ENCODE measurements at places on chromosomes 1 and 21.

- no peak for DNase-seq
Measured at GRCh38 chr1:208230668-208231529, 13.3 kb downstream of the PLXNA2 start.

DNA sequence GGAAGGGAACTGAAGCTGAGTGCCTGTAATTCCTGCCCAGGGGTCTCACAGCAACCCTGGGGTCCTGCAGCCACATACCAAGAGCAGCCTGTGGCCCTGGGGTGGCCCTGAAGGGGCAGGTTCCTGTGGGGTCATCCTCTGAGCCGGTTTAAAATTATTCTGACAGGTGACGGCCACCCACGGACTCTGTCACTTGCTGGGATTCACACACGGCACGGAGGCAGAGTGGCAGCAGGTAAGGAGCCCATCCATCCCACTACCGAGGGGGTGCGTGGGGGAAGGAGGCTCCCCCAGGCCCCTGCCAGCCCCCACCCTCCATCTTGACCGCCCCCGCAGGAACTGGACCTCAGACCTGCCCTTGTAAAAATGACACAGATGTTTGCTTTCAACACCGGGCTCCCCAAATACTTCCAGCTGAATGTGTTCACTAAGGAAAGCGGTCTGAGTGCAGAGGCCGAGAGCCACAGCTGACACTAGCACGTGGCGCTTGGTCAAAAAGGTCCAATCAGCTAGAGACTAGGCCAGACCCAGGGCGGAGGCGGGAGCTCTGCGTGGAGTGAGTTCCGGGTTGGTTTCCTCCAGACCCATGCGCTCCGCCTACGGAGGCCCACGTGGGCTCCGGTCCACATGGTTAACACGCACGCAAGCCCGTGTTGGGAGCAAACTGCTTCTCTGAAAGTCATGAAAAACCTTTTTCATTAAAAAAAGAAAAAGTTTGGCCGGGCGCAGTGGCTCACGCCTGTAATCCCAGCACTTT, 10.0 kb downstream of the YBEY start:
- peak; percentile 92 for DNase-seq

GRCh38 chr21:45303091-45303615, 15.5 kb upstream of the POFUT2 start:
- DNase-seq: peak; percentile 36

GRCh38 chr1:178969226-178969987, 56.3 kb upstream of the FAM20B start:
- DNase-seq: no peak

DNA sequence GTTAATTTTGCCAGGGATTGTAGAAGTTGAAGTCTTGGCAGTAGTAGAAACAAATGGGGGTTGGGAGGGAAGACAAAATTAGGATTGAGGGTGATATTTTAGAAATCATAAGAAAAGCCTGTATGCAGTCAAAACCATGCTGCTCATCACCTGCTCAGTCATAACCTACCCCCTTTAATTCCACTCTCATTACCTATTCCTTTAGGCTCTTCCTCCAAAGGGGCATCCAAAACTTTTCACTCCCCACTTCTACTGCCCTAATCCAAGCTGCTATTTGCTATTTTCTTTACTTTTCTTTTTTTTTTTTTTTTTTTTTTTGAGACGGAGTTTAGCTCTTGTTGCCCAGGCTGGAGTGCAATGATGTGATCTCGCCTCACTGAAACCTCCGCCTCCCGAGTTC, 11.5 kb downstream of the H3-3A start:
- no peak for DNase-seq

DNA sequence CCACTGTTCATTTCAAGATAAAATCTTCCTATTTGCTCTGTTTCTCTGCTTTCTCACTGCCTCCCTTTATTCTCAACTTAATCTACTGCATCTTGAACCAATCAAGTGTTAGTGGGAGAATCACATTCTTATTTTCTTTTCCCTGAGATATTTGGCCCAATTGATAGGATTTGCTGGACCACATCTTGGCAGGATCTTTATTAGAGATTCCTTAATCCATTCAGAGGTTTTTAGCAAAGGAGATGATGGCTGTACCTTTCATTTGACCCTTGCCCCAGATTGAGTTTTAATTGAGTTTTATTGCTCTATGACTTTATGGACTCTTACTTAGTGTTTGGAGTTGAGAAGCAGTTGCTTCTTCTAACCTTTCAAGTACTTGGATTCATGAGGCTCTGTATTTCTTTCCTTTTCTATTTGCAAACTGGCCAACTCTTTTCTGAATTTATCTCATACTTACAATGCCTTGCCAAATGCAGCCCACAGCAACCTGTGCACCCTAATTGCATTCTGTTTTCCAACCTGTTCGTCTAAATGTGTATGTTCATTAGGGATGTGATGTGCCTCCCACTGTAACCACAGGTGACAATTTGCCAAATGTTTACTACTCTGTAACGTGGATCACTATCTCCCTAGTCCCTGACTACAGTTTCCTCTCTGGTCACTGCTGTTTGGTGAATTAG, 274.8 kb upstream of the KAZN start:
- no peak for DNase-seq

DNA sequence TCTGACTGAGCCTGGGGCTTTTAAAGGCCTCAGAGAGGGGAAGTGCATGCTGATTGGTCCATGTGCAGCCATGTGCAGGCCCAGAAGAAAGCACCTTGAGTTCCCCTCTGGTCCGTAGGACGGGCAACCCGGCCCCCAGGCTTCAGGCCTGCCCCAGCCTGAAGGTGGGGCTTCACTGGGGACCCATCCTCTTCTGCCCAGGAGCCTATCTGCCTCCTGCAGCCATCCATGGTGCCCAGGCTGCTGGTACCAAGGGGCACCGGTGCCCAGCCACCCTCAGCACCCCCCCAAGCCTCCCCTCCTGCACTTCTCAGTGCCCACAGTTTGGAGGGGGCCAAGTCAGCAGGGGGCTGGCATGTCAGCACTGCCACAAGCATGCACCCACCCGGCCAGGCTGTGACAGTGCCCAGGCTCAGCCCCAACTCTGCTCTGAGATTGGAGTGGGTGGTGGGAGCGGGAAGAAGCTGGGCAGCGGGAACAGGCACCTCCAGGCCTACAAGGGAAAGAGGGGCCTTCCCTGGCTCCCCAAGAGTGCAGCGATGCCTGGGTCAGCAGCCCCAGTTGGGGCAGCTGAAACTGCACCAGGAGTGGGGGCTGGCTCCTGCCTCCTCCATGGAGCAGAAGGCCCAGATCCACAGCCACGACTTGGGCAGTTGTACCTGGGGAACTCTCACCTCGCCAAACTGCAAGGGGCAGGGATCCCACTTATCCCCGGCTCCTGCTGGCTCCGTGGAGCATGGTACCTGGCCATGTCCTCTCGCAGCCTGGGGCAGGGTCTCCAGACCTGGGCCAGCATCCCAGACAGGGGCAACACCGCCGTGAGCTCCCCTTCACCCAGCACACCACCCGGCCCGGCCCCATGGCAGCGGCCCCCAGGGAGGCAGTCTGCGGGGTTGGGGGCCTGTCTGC, 11.7 kb downstream of the COL6A2 start:
- peak; percentile 20 for DNase-seq

- DNase-seq: peak; percentile 61
Measured at GRCh38 chr1:231420959-231421545, 1.0 kb downstream of the EGLN1 start.

DNA sequence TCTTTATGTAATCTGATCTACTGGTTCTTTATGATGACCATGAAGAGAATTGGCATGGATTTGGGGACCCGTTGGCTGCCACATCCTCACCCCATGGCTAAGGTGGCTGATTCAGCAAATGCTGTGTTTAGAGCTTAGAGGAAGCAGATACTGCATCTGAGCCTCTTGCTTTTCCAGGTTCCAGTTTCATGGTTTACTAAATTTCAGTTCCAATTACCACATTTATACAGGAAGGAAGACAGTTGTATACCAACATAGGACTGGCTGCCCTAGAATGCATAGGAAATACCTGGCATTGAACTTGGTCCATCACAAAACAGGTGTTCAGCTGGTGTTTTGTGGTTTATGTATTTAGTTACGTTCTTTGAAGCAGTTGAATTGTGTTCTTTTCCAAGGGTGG, 107.1 kb downstream of the ST3GAL3 start:
- no peak for DNase-seq

DNA sequence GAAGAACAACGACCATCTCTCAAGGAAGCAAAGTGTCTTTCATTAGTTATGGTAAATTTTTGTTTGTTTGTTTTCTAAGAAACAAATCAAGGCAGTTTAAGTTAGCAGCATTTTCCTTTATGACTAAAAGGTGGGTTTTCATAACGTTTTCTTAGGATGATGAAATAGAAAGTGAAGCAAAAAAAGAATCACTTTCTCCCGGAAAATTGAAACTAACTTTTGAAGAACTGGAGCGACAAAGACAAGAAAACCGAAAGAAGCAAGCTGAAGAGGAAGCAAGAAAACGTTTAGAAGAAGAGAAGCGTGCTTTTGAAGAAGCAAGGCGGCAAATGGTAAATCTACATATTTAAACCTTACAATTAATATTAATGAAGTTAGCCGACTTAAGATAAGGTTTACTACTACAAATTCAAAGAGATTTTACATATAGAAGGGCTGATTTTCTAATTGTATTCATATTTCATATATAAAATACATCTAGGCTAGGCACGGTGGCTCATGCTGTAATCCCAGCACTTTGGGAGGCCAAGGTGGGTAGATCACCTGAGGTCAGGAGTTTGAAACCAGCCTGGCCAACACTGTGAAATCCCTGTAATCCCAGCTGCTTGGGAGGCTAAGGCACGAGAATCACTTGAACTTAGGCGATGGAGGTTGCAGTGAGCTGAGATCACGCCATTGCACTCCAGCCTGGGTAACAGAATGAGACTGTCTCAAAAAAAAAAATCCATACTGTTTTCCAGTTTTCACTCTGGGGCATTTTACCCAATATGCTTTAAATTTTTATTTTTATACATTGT, 38.3 kb downstream of the NEXN start:
- no peak for DNase-seq

- no peak for DNase-seq
Measured at GRCh38 chr1:15120251-15120945, 33.1 kb upstream of the TMEM51 start.

GRCh38 chr1:101144671-101145448, 92.0 kb upstream of the S1PR1 start:
- DNase-seq: no peak

- no peak for DNase-seq
Measured at GRCh38 chr1:12142891-12143630, 23.7 kb upstream of the TNFRSF1B start.

DNA sequence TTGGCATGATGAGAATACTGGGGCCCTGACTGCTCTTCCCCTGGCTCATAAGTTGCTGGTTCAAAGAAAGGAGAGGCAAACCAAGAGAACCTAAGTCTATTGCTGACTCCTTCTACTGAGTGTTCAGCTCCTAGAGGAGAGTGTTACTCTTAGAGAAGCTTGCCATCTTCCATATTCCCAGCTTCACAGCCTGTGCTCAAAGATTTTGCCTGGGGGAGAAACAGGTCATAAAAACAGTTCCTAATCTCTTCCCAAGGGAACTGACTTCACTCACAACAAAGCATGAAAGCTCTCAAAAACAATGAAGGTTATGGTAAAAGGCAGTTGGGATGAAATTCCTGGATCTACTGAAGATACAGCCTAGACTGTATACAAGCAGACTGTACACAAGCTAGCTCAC, 37.1 kb downstream of the LRRC40 start:
- DNase-seq: no peak

- no peak for DNase-seq
Measured at GRCh38 chr1:183270541-183271141, 84.6 kb downstream of the LAMC2 start.

GRCh38 chr1:33710967-33711366, 152.9 kb upstream of the HMGB4 start:
- no peak for DNase-seq

DNA sequence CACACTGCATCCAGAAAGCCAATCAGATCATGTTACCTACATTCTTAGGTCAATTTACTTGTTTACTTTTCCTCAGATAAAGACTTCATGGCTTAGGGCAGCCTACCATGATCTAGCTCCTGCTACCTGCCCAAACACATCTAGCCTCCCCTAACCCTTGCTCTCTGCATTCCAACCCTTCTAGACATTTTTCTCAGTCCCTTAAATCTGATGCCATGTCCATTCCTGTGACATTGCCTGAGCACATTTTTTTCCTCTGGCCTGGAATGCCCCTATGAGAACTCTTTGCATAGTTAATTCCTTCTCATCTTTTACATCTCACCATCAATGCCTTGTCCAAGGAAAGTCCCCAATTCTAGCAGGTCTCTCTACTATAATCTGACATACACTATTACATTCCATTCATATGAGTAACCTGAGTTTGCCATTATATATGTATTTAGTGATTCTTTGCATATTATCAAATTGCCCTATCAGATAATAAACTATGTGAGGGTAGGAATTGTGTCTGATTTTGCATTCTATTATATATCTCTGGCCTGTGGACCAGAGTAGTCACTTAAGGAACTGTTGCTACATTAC, 166.9 kb downstream of the COL11A1 start:
- no peak for DNase-seq

DNA sequence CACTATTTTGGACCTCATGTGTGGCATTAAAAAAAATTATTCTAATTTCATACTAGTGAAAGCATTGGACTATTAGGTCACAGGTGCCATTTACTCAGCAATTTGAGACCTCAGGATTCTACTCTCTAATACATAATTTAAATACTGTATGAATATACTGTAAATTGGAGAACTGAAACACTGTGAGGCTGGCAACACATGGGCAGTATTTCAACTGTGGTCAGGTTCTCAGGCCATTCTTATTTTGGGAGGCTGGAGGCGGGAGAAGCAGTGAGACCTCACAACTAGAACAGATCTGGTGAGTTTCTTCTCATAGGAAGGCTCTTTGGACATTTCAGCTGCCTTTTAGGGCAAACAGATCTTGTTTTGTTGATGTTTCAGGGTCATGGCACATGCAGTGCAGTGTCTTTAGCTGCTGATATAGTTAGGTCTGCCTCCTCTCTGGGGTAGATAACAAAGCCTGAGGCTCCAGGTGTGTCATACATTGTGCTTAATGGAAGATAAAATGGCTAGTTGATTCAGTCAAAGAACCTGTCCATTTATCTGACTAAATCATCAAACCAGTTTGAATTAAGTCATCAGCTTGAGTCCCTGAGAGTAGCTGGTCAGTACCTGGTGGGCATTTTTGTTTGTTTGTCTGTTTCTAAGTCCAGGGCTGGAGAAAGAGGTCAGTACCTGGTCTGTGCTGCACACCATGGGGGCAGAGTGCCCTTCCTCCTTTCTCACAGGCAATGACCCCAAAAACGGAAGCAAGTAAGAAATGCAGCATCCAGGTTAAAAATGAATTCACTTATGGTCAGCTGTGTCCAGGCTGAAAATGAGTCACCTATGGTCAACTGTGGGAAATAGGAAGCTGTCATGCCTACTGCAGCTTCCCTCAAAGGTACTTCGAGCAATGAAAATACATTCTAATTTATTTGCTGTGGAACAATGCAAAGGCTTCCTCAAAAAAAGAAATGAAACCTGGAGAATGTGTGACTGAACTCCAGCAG, 216.2 kb downstream of the SDCCAG8 start:
- DNase-seq: no peak

- DNase-seq: no peak
Measured at GRCh38 chr1:69269491-69269890, 298.2 kb upstream of the LRRC7 start.

- DNase-seq: no peak
Measured at GRCh38 chr1:241551759-241552638, 19.8 kb downstream of the KMO start.

- no peak for DNase-seq
Measured at GRCh38 chr1:19087017-19087736, 122.9 kb downstream of the UBR4 start.
